ENCODE measurements at places on chromosomes 6 and 20.

GRCh38 chr6:11120271-11121005 is 8.9 kb upstream of the ERVFRD-1 start:
- H3K27me3 ChIP-seq: no peaks in the 10 kb centered on the region
- DNase-seq: no peak
- H3K4me1 ChIP-seq: peaks cover 16% of the 10 kb centered on the region
- H3K36me3 ChIP-seq: no peaks in the 10 kb centered on the region

DNA sequence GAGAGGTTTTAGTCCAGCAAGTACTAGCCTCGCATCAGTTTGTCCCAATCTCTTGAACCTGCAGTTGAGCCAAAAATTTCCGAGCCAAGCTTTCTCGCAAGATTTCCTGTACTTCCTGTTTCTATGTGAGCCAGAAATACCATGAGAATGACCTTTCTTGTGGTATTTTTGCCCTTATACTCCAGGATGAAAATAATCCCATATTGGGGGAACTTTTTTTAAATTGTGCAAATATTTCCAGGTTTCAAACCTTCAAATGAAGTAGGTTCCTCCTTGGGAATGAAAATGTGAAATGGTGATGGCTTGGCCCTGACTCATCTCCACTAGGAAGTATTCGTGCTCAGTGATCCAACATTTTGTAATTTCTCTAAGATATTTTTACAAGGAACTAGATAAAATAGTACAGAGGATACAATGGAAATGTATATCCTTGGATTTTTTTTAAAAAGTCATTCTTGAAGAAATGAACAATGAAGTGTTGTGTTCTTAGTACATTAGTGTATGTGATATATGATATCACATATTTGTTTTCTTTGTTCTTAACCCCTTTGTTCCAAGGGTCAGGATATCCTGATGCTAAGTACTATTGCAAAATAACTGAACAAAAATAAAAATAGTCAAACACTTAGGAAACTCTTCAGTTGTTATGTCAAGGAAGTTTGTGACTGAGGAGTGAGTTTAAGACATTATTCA is 184.0 kb downstream of the PDE7B start:
- peak overlapping the region; percentile 18 for H3K27ac ChIP-seq
- H3K27me3 ChIP-seq: no peaks in the 10 kb centered on the region
- H3K36me3 ChIP-seq: no peaks in the 10 kb centered on the region
- no peak for DNase-seq
- peaks cover 3% of the 10 kb centered on the region for H3K4me1 ChIP-seq

DNA sequence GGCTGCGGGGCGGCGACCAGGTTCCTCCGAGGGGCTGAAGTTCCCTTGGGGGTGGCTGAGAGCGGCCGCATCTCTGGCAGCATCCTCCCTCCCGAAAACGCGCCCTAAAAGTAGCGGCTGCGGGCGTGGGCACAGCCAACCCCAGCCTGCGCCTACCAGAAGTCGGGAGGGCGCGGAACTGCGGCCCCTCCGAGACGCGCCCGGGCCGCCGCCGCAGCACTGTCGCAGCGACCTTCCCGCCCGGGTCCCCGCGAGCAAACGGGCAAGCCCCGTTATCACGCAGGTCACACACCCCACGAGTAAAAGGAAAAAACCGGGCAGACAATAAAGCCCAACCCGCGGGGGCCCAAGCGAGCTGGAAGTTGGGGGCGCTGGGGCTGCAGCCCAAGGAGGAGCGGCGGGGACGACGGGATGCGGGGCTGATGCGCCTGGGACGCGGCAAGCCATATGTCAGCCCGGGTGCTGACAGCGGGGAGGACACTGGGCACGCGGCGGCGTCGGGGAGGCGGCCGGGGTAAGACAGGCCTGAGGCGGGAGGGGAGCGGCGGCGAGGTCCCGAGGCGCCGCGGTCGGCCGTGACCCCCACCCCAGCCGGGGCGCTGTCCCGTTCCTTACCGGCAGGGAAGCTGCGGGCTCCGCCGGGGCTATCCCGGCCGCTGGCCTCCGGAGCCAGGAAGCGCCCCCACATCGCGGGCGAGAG is 659 bp downstream of the CEP85L start:
- H3K4me3 ChIP-seq: peak overlapping the region; percentile 97
- H3K27me3 ChIP-seq: no peaks in the 10 kb centered on the region
- no peaks in the 10 kb centered on the region for H3K36me3 ChIP-seq

DNA sequence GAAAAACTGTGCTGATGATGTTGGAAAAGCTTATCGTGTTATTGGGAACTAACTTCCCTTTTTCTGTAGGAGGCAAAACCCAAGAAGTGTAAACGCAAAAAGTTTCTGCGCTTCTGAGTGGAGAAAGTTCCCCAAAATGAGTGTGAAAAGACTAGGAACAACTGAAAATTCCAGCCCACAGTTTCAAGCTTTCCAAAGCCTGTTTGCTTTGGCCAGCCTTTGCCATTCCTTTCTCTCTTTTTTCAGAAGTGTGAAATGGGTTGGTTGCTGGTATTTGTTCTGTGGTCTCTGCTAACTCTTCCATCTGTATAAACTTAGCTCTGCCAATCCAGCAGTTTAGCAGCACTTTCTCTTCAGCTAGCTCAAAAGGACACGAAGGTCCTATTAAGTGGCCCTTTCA is 491.3 kb downstream of the MAFB start:
- H3K36me3 ChIP-seq: no peaks in the 10 kb centered on the region
- DNase-seq: no peak
- no peaks in the 10 kb centered on the region for H3K4me1 ChIP-seq
- H3K27me3 ChIP-seq: no peaks in the 10 kb centered on the region
- no peak overlapping the region for H3K4me3 ChIP-seq

DNA sequence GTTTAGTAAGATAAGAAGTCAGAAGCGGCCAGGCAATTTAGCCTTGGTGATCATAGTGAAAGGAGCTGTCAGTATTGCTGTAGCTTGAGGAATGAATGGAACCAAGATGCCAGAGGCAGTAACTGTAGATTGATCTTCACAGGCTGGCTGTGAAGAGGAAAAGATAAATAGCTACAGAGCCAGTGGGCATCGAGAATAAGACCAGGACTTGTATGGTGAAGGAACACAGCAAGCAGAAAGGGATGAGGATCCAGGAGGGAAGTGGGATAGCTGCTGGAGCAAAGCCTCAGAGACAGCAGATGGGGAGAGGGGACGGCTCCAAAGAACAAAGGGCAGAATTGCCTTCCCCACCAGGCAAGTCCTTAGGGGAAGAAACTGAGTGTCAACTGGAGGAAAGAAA is 294.4 kb upstream of the PLN start:
- no peaks in the 10 kb centered on the region for H3K4me1 ChIP-seq
- H3K27me3 ChIP-seq: no peaks in the 10 kb centered on the region
- no peak overlapping the region for H3K4me3 ChIP-seq
- no peak for DNase-seq

GRCh38 chr6:43608310-43608763 is 20.7 kb downstream of the GTPBP2 start:
- no peak overlapping the region for H3K27ac ChIP-seq
- no peaks in the 10 kb centered on the region for H3K4me1 ChIP-seq
- no peaks in the 10 kb centered on the region for H3K27me3 ChIP-seq
- H3K36me3 ChIP-seq: no peaks in the 10 kb centered on the region
- no peak overlapping the region for H3K4me3 ChIP-seq

DNA sequence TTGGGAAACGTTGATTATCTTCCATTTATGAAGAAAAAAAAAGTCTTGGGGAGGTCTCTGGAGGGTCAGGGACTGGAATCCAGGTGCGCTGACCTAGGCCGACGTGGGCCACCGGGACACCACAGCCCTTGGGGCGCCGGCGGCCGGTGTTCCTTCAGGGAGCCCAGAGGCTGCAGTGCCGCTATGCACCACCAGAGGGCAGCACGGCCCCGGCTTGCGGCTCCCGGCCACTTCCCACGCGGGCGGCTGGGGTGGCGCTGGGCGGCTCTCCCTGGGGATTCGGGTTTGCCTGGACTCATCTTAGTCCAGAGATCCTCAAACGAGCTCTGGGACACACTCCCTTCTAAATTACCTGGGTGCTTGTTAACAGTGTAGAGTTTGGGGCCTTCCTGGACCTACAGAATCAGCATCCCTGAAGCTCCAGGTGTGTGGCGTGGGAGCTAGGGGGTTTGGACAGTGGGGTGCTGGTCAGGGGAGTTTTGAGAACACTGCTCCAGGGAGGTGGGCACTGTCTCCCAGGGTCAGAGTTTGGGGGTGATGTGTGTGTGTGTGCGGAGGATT is 23.0 kb upstream of the GTSF1L start:
- no peak overlapping the region for H3K27ac ChIP-seq
- no peak overlapping the region for H3K4me3 ChIP-seq
- peaks cover 4% of the 10 kb centered on the region for H3K27me3 ChIP-seq
- no peaks in the 10 kb centered on the region for H3K36me3 ChIP-seq
- no peaks in the 10 kb centered on the region for H3K4me1 ChIP-seq

DNA sequence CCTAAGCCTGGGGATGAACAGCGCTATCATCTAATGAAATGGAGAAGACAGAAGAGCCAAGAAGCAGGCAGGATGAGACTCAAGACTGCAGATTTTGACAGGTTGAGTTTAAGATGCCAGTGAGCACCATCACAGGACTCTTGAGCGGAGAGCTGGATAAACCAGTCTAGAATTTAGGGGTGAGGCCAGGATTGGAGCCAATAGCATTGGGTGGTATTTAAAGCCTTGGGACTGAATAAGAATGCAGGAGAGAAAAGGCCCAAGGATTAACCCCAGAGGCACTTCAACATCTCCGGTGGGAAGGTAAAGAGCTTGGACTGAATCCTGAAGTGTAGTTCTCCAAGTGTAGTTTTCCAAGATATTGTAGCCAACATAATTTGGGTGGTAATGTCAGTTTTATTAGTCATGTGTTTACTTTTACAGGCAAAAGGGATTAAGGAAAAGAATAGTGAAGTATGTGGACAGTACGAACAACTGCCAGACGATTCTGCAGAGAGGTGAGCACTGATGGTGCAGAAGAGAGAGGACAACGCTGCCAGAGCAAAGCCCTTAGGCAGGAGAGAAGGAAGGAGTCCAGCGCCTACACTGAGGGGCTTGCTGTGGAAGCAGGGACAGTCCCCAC is 85.2 kb downstream of the DTNBP1 start:
- no peaks in the 10 kb centered on the region for H3K27me3 ChIP-seq
- no peaks in the 10 kb centered on the region for H3K4me1 ChIP-seq
- DNase-seq: no peak

- H3K27ac ChIP-seq: peak overlapping the region; percentile 61
- DNase-seq: no peak
- H3K36me3 ChIP-seq: no peaks in the 10 kb centered on the region
- peak overlapping the region; percentile 97 for H3K4me3 ChIP-seq
- H3K4me1 ChIP-seq: peaks cover 47% of the 10 kb centered on the region
Observed at GRCh38 chr20:10666221-10667076, 7.3 kb downstream of the JAG1 start.
